RPMI8226 (cell line): ENCODE measurements at places on chromosomes 2 and 18.
A peak's percentile ranks its signal among the peaks of the same experiment; 100 is the strongest.

DNA sequence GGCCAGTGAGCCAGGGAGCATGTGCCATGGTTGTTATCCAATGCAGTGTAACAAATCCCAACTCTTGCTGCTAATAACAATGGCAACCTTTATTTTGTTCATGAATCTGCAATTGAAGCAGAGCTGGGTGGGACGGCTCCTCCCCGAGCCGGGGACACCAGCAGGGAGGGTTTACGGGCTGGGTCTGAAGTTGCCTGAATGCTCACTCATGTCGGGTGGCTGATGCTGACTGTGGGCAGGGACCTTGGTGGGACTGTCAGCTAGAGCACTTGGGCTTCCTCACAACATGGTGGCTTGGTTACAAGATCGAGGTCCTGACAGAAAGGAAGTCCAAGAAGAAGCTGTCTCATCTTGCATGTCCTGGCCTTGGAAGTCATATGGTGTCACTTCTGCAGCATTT is 264.5 kb downstream of the NDUFA10 start:
- no peak for DNase-seq

GRCh38 chr2:37669446-37669845 is 2.0 kb downstream of the CDC42EP3 start:
- DNase-seq: no peak

DNA sequence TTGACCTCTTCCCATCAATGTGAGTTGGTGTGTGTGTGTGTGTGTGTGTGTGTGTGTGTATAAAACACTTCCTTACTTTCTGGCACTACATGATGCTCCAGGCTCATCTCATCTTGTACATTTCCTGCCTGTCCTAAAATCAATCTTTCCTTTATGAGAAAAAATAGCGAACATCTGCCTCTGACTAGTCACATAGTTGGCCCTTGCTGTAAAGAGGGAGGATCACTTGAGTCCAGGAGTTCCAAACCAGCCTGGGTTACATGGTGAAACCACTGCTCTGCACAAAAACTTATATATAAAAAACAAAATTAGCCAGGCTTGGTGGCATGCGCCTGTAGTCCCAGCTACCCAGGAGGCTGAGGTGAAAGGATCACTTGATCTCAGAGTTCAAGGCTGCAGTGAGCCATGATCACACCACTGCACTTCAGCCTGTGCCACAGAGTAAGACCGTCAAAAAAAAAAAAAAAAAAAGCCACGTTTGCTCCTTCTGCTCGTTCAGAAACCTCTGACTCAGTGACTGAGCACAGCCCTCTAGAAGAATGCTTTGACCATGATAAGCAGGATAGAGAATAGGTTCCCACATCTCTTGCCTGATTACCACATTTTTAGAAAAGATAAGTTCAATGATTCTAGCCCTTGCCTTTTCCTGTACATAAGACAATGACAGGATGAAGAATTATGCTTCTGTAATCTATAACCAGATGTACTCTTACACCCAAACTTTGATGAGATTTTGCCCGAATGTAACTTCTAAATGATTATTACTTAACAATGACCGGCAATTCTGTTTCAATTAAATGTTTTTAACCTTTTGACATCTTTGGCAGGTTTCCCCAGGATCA is 45.2 kb upstream of the ST3GAL5 start:
- no peak for DNase-seq

GRCh38 chr2:9260464-9260918 is 53.9 kb downstream of the ASAP2 start:
- no peak for DNase-seq

GRCh38 chr2:101781791-101782426 is 84.4 kb downstream of the MAP4K4 start:
- no peak for DNase-seq

DNA sequence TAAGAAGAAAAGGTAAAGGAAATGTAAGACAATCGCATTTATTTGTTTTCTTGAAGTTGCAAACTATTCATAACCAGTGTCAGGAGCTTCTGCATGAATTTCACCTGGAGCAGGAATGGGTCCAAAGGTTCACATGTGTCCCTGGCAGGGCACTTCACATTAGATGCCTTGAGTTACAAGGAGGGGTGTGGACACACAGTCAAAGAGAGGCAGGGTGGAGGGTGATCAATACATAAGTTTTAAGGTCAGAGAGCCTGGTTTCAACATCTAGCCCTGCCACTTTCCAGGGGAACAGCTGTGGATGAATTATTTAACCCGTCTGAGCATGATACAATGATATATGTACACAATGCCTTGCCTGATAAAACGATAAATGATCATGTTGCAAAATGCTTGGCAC is 321.4 kb downstream of the CYP26B1 start:
- no peak for DNase-seq

DNA sequence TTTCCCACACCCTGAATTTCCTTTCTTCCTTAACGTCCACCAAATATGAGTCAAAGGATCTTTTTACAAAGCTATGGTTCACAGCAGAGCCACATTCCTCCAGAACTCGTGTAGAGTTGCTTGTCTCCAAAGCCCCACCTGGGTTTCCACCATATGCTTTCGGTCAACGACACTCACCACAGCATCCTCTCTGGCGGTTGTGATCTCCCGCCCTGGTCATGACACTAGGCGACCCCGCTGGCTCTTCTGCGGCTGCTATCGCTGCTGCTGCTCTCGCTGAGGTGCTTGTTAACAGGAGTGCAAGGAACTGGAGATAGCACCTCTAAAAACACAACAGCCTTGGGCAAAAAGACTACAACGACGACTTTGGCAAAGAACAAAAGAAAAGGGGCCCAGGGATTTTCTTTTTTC is 340 bp downstream of the SLC40A1 start:
- DNase-seq: peak; percentile 54

DNA sequence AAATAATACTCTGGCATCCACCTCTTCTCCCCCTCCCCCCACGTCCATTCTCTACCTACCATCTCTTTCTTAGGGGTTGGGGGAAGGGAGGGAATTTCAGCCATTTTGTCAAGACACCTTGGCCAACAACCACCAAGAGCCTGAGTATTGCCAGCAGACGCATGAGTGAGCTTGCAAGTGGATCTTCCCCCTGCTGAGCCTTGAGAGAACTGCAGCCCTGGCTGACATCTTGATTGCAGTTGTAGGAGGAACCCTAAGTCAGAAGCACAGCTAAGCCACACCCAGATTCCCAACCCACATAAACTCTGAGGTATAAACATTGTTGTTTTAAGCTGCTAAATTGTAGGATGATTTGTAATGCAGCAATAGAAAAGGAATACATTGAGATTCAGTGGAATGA is 165.6 kb downstream of the TMEFF2 start:
- no peak for DNase-seq

DNA sequence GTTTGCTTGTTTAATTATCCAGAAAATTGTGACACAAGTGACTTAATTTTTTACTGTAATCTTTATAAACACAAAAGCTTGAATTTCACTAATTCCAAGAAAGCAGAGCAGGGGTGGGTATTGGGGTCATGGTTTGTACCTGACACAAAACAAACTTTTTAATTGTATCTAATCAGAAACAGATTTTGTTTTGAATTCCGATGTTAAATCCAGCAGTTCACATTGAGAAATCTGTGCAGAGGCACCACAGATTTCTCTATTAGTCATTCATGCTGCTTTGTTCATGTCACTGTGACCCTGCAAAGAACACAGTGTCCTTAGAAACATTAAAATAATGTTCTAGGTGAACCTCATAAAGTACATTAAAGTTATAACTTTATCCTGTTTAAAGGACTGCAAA is 443.4 kb downstream of the NYAP2 start:
- DNase-seq: no peak

GRCh38 chr2:15799432-15799827 is 140.9 kb upstream of the MYCN start:
- DNase-seq: peak; percentile 54

GRCh38 chr2:170481201-170481600 is 233.9 kb upstream of the SP5 start:
- no peak for DNase-seq
